ENCODE measurements at places on chromosomes 2 and 18.

DNA sequence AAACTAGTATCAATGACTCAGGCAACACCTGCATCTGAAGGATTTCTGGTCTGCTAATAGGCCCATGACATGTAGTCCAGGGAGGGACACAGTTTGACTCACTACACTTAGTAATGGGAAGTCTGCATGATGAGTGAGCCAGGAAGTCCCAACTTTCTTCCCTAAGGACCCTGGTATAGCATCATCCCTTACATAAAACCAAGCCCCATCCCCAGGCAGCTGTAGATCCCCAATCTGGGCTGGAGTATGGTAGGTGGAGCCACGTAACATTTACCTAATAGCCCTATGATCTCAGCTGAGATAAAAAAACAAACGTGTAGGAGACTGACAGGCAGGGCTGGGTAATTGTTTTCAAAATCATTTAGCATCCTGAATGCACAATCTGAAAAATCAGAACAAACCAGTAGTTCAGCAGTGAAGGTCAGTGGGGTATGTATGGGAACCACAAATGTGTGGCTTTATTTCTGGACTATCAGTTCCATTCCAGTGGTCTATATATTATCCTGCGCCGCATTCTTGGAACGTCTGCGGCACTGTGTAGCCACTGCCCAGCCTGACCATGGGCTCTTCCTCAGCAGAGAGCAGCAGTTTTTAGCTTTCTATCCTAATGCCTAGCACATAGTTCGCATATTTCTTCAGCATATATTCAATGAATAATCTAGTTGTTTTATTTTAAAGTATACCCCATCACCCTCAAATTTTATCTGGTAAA is 33.5 kb downstream of the EPB41L3 start:
- no peak for DNase-seq

DNA sequence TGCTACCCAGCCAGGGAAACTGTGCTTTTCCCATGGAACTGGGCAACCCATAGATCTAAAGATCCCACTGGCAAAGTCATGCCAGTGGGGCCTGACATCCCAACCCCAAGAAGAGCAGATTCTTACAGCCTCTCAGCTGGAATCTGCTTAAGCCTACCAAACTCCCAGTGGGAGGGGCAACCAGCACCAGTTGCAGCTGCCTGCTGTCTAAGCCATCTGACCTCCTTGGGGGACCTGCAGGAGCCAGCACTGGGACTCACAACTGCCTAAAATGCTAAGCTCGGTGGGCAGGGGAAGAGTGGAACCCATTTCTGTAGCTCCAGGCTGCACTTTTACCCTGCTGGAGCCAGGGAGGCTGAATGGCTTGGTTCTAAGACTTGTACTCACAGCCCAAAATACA is 770.7 kb upstream of the SLC8A1 start:
- DNase-seq, result no peak

DNA sequence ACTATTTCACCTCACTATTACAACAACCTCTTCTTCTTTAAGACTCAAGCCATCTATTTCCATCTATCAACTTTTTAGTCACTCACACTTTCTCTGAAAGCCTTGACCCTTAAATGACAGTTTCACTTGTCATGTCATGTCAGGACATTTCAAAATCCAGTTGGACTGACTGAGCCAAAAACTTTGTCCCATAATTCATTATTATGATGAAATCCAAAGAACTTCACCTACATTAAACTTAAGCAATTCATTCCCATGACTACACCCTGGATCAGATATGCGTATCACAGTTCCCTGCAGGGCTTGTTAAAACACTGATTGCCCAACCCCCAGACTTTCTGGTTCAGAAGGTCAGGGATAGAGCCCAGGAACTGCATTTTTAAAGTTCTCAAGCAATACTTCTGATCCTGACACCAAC is 26.5 kb downstream of the LDAH start:
- no peak for DNase-seq

- DNase-seq, result no peak
These were observed 83.7 kb downstream of the MCFD2 start for GRCh38 chr2:46831869-46832265.

GRCh38 chr2:159616286-159616701 is at the start of gene BAZ2B:
Gene BAZ2B, minus strand, starts transcription at chr2:159616548. Its CDS starts 137,829 bp downstream, at chr2:159478719.
- no peak for DNase-seq

DNA sequence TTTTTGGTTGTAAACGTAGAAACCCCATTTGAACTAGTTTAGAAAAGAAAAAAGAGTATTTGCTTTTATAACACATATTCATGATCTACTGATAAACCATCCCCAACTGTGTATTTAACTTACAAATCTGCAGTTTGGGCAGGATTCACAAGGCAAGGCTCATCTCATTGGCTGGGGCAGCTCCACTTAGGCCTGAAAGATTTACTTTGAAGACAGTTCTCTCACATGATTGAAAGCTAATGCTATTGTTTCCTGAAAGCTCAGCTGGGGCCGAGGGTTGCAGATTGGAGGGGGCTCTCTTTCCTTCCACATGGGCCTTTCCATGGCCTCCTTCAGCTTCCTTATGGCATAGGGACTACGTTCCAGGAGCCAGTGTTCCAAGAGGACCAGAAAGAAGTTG is 47.4 kb downstream of the ARHGAP15 start:
- peak; percentile 18 for DNase-seq

- DNase-seq, result no peak
These were observed 4.8 kb upstream of the RNF138 start for GRCh38 chr18:32086881-32087280.

- DNase-seq, result no peak
These were observed 31.5 kb downstream of the FBXO48 start for GRCh38 chr2:68435615-68436014.

GRCh38 chr2:166831930-166832329 is 56.4 kb upstream of the XIRP2 start:
- no peak for DNase-seq

DNA sequence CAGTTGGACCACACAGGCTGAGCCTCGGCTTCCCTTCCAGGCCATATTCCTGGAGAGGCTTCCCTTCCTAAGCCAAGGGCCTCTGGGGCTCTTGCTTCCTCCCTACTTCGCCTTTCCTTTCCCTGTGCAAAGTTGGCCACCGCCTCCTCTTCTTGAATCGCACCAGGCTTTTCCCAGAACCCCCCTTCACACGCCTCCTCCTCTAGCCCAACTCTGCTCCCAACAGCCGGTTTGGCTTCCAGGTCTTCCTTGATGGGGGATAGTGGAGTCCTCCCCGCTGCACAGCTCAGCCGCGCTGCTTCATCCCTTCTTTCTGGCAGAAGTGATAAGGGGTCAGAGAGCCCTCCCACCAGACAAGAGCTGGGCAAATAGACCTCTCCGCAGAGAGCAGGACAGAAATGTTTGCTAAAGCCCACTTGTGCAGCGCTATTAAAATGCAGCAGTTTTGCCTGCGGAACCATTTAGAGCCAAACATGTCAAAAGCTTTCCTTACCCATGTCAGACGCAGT is 56.4 kb downstream of the SNORC start:
- DNase-seq, result no peak

DNA sequence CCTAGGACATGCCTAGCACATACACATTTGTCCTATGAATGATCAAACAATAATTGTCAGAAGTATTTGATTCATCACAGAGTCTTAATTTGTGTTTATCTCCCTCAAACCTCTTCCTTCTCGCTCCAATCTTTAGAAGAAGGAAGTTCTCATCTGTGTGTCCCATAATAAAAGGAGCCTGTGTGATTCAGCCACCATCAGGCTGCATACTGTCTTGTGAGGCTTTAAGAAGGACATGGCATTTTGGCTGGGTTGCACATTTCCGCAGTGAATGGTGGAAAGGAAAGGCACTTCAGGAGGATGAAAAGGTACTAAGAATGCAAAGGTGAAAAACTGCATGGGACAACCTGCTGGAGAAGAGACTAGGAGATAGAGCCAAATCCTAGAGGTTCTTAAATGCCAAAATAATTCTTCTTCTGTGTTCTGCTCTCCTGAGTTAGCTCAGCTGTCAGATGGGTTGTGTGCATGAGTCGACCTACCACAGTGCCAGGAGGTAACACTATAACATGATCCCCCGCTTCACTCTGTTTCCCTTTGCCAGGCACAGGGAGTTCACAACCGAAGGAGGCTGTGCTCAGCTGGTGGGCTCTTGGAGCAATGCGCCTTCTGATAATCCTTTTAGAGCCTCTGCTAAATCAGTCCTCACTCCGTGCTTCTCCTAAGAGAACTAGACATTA is 120.1 kb downstream of the IRS1 start:
- DNase-seq, result no peak

- no peak for DNase-seq
These were observed 187.0 kb upstream of the FN1 start for GRCh38 chr2:215622837-215623236.

Measured in effector memory CD8-positive, alpha-beta T cell (primary cell).